ENCODE measurements at places on chromosomes 11 and 22.

GRCh38 chr11:61747192-61747966 lies 5.1 kb upstream of the MYRF start:
- DNase-seq = no peak

- DNase-seq = no peak
Observed at GRCh38 chr22:35010543-35010942, 55.4 kb upstream of the ISX start.

GRCh38 chr11:21414953-21415352 lies 745.6 kb downstream of the NELL1 start:
- DNase-seq = no peak

DNA sequence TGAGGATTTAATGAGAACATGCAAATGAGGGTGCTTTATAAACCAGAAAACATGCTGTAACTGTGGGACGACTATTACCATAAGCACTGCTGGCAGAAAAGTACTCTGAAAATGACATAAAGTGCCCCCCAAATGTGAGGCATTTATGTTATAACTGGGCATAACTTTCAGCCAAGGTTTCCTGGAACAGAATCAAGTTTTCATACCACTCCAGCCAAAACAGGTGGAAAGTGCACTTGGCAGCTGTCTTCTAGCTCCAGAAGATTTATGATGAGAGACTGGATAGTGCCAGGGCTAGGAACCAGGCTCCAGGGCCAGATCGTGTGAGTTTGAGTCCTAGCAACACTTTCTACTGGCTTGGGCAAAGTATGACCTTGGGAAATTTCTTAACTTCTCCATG lies 339.2 kb downstream of the TENM4 start:
- DNase-seq = no peak

DNA sequence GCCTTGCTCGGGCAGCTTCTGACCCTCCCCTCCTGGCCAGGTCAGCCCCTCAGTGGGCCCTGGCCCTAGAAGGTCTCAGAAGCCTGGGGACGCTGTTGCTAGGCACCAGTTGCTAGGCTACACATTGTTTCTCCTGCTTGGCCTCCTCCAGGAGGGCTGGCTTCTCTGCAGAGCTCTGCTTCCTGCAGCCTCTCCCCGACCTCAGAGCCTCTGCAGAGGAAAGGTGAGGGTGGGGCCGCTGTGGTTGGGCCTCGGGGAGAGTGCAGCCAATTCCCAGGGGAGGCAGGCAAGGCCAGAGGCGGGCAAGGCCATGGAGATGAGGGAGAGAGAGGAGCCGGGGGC lies 27.6 kb upstream of the LRRC10B start:
- DNase-seq = no peak

DNA sequence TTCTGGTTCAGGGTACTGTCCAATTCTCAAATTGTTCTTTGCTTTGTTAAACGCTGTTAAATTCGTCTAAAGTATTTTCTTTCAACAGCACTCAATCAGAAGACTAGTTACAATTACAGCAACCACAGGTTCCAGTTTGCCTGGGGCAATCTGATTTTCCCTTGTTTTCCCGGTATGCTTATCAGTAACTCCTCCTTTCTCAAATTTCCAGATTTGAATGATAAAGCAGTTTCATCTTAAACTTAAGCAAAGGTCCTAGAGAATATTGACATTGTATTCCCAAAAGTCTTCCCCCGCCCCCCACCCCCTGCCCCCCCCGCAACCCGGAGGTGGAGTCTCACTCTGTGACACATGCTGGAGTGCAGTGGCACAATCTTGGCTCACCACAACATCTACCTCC lies 10.5 kb upstream of the USP28 start:
- DNase-seq = no peak

GRCh38 chr11:93757924-93758865 lies 16.7 kb downstream of the C11orf54 start:
- no peak for DNase-seq

GRCh38 chr22:42229455-42230149 lies 40.9 kb downstream of the TCF20 start:
- no peak for DNase-seq

DNA sequence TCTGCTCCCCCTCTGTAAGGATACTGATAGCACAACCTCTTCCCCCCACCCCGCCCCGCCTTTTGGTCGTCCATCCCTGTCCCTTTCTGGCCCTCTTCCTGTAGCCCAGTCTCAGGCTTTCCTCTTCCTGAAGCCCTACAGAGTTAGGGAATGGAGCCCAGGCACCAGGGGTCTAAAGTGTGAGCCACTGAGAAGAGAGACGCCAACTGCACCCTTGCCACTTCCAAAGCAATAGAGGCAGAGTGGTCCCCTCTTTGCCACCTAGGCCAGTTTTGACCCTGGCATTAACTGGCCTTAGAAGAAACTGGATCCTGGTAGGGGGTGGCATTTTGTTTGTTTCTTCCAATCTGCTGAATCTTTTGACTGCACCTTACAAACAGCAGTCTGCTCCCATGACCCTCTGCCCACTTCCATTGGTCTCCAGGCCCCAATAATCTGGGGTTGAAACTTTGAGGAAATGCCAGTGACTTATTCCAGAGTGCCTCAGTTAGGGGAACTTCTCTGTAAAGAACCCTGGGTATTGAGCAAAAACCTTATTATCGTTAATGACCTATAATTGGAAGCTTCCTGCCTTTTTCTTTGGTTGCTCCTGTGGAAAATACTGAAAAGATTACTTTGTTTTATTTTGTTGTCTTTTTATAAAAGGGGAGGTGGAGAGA lies 9.7 kb upstream of the GRK2 start:
- DNase-seq = no peak

- DNase-seq = no peak
Observed at GRCh38 chr11:35133656-35134055, 5.3 kb upstream of the CD44 start.

GRCh38 chr11:17541330-17541885 lies 2.8 kb downstream of the USH1C start:
- DNase-seq = no peak

GRCh38 chr11:102436561-102436960 lies 16.0 kb downstream of the TMEM123 start:
- DNase-seq = no peak

GRCh38 chr22:41848468-41848867 lies 15.6 kb downstream of the SREBF2 start:
- DNase-seq = no peak

DNA sequence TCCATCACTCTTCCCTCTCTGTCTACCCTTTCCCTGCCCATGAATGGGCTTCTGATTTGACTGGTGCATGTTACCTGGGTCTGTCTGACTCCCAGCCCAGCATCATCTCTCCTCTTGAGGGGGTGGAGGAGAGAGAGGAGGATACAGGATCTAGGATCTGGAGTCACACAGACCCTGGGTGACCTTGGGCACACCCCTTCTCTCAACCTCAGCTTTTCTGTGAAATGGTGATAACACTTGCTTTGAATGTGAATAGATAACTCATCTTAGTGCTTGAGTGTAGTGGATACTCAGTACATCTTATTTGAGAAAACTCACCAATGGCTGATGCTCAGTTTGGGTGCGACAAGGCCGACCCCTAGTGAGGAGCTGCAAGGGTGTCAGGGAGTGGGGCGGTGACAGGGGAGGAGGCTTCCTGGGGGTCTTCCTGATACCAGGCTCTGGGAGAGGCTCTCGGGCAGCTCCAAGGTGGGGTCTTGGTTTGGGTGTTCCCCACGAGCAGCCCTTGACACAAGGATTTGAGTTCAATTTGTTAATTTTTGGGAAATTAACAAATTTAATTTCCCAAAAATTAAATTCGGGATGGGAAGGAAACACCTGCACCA lies 9.0 kb downstream of the INCENP start:
- DNase-seq = no peak

- DNase-seq = no peak
Observed at GRCh38 chr11:14111496-14111895, 149.0 kb downstream of the SPON1 start.

DNA sequence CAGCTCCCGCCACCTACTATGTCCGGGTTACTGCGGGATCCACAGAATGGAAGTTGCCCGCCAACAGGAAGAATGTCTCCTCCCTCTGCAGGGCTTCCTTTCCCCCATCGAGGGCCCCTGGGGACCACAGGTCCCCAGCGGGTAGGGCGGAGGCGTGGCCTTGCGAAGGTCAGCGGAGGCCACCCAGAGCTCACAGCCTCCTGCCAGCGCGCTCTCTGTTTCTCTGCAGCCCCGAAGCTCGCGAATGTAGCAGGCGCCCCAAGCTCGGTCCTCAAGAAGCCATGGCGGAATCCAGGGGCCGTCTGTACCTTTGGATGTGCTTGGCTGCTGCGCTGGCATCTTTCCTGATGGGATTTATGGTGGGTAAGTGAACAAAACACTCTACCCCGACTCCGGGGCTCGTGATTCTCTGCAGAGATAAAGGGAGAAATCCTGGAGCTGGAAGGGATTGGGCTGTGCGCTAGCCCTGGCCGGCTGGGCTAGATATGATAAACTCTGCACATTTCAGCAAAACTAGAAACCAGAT lies at the start of gene NAALAD2:
NAALAD2 (plus strand) TSS at position 186 of the 526 bp plus-strand sequence; CDS start at position 282, 96 bp downstream.
- DNase-seq = no peak

GRCh38 chr22:46290121-46290842 lies 6.4 kb upstream of the GTSE1 start:
- DNase-seq = no peak

GRCh38 chr11:33835143-33835878 lies 56.6 kb downstream of the LMO2 start:
- no peak for DNase-seq

DNA sequence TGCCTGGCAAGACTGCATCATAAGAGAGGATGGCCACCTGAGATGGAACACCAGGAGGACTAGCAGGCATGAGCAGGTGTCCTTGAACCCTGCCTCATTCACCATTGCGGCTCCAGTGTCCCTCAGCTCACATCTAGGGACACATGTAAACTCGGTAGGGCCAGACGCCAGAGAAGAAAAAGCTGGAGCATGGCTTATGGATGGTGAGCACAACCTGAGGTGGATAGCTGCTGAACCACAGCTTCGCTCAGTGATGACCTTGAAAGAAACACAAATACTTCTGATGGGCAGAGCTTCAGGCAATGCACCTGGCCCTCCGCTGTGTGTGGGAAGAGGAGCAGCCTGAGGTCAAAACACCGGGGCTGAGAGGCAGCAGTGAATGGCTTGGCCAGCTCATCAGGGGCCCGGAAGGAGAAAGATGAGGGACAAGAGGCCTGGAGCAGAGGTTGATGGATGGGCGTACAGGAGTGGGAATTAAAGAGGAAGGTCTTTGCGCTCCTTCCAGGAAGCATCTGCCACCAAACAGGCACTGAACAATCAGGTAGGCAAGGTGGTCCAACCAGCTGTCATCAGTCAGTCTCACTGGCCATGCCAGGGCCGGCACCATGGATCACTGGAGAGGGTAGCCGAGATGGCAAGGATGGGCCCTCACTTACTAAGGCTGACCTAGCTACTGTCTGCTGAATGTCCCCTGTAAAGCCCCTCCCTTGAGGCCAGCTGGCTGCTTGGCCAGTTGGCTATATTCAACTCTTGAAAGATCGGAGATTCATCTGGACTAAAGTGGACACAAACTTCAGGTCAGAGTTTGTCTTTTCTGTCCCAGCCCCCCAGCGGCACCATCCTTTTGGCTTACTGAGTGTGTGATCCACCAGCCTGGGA lies 89.7 kb downstream of the MYEOV start:
- DNase-seq = no peak

DNA sequence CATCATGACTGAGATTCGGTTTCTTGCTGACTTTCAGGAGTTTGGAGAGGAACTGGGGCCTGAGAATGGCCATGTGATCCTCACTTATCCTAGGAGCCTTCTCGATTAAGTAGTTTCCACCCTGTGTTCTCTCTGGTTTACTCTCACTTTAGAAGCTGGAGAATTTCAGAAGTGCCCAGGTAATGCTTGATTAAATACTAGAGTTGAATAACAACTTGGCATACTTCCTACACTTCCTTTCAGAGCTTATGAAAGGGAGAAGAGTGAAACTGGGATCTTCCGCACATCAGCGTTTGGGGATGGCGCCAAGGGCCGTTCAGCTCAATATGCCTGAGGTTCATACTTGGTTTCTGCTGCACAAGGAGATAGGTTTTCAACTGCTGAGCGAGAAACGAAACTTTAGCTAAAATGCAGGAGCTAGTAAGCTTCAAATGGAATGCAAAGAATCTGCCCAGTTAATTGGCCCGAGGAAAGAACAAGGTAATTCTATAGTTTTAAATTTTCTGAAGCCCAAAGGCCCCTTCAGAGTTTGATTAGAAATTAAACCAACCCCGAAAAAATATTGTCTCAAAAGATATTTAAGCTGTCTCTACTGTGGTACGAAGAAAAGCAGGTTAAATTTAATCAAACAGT lies 823 bp upstream of the MUC15 start:
- no peak for DNase-seq

DNA sequence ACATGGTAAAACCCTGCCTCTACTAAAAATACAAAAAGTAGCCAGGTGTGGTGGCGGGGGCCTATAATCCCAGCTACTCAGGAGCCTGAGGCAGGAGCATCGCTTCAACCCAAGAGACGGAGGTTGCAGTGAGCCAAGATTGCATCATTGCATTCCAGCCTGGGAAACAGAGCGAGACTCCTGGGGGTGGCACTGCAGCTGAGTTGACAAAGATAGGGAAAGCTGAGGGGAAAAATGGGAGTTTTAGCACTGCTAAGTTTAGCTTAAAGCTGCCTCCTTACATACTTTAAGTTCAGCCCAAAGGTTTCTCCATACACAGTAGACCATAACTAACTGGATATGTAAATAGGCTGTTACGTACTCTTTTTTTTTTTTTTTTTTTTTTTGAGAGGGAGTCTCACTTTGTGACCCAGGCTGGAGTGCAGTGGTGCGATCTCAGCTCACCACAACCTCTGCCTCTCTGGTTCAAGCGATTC lies 9.0 kb upstream of the USP28 start:
- DNase-seq = no peak

GRCh38 chr11:130300567-130300966 lies 14.2 kb downstream of the ZBTB44 start:
- no peak for DNase-seq

DNA sequence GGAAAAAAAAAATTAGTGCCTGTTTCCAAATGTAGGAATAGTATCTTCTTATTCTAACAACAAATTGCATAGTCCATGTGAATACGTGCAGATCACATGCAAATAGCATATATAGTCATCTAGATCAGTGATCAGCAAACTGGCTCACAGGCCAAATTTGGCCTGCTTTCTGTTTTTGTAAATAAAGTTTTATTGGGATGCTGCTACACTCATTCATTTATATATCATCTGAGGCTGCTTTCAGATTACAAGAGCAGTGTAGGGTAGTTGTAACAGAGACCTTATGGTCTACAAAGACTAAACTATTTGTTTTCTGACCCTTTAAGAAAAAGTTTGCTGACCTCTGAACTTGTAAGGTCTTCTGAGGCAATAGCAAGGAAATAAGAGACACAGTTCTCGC lies 65.6 kb downstream of the SFI1 start:
- no peak for DNase-seq

- no peak for DNase-seq
Observed at GRCh38 chr11:9888938-9889337, 225.1 kb downstream of the SWAP70 start.

- no peak for DNase-seq
Observed at GRCh38 chr22:24693379-24693778, 81.1 kb downstream of the PIWIL3 start.

- no peak for DNase-seq
Observed at GRCh38 chr11:32231909-32232493, 141.1 kb downstream of the RCN1 start.
